ENCODE measurements at places on chromosomes 3 and 15. TPM values are rescaled to one million over a fixed set of nuclear protein-coding genes. Genes with fewer than 3 reads are reported as not detected.
A peak's percentile ranks its signal among the peaks of the same experiment; 100 is the strongest.

DNA sequence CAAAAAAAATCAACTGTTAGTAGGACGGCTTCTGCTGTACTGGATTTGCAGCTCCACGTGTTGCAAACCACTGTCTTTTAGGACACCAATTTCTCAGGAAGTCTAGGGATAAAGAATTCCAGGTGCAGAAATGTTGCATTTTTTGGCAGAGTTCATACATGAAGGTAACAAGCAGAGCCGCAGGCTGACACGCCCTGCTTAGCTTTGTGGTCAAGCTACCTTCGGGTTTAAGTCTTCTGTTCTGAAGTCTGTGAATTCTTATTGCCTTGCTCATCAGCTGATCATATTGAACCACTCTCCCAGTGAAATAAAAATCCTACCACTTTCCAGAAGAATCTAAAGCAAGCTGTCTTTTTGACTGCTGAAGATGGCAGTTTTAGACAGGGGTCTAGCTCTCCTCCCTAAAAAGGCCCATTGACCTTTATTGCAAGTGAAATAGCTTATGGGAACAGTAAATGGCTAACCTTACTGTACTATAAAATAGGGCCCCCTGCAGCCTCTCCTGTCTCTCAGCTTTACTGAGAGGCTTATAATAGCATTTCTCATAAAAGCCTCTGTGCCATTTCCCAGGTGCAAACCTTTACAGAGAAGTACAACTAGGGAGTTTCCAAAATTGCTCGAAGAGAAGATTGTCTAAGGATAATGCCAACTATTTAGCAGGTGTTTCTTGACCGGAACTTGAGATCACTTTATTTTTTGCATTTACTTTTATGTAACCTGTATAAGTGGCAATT is 262.2 kb upstream of the IL12A start:
- DNase-seq, result peak; percentile 65

DNA sequence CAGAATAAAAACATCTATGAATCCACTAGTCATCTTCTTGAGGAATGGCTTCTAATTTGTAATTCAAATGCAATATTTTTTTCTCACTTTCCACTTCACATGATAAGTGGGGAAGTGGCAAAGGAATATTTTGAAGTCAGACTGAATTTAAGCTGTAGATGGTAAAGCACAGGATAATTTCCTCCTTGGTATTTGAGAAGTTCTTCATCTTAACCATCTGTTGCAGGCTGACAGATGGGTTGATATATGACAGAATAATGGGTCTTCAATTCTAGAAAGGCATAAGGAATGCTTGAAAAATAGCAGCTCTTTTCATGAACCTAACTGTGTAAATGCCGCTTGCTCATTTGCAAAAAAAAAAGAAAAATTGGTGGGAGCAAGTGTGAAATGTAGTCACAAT is 66.5 kb upstream of the SNTN start:
- no peak for DNase-seq

DNA sequence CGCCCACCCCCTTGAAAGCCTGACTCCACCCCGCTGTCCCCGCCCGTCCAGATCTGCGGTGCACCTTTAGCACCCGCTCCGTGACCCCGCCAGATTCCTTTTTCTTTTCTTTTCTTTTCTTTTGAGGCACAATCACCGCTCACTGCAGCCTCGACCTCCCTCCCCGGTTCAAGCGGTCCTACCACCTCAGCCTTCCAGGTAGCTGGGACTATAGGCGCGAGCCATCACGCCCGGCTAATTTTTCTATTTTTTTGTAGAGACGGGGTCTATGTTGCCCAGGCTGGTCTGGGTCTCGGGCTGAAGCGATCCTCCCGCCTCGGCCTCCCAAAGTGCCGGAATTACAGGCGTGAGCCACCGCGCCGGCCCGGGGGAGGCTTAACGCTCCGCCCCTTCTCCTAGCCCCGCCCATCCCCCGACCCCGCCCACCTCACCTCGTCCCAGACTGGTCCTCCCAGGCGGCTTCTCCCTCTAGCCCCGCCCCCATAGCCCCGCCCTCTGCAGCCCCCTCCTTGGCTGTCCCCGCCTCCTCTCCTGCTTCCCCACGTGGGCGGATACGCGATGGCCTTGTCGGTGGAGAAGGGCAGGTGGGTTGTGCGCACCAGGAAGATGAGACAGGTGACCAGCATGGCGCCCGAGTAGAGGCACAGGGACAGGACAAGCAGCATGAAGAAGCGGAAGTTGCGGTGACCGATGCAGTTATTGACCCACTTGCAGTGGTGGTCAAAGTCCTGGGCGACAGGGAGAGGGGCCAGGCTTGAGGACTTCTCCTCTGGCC is 3.2 kb downstream of the ZDHHC19 start:
- peak; percentile 61 for DNase-seq

- DNase-seq, result no peak
These were observed 410.6 kb downstream of the FOXP1 start for GRCh38 chr3:71172951-71173350.

DNA sequence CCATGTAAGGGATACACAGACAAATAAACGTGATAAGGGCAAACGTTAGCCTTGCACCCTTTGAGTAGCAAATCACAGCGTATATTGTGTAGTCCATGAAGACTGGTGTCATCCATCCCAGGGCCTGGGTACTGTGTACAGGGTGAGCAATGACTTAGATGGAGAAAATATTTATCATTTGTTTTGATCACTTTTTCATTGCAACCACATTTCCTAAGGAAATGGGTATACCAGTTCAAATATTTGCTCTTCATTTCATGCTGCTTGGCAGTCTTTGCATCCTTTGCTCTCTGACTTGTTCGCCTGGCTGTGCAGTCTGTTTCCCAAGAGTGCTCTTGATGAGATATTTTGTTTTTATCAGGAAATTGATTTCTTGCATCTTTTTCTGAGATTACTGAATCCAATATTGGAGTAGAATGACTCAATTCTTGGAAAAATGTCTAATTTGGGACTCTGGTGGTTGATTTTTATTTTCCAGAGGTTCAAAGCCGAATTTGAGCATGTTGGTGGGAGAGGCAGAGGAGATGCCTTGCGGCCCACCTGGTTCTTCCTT is 424.6 kb upstream of the SEMA6D start:
- no peak for DNase-seq

GRCh38 chr3:135924506-135924905 is 41.0 kb upstream of the PPP2R3A start:
- DNase-seq, result no peak

- DNase-seq, result no peak
These were observed 10.9 kb upstream of the GJD2 start for GRCh38 chr15:34765741-34766140.

DNA sequence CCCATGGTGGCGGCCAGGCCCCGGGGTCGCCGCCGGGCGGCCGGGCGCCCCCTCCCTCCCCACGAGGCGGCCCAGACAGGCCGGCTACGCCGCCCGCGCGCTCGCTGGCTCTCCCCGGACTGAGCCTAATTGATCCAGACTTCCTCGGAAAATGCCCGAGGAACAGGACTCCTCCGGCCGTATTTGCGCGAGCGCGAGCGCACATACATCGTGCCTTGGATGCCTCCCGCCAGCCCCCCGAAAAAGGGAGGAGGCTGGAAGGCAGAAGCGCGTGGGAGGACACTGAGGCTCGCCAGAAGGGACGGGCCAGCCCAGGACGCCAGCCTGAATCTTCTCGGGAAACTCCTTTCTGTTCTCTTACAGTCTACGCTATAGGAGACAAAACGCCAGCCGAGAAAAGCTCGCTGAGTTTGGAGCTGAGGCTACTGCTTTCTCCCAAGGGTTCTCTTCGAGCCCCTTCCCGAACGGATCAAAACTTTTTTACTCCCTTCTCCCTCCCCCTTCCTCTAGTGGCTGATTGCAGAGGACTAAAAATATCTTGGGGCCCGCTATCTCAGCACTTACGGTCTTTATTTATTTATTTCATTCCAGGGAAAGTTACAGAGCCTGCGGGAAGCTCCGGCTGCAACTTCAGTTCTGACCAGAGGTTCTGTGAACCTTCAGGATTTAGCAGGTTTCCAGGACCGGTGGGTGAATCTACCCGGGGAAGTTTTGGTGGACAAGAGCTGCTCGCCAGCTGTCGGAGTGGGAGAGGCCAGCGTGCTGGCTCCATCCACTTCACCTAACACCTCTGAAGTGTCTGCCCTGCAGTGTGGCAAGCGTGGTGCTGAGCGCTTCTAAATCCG is at the start of gene PDZRN3:
Gene PDZRN3 (minus strand): TSS at position 121 of the 845 bp plus-strand sequence.
- peak; percentile 64 for DNase-seq

- DNase-seq, result no peak
These were observed 3.2 kb upstream of the ALPK3 start for GRCh38 chr15:84813931-84814330.

Gene SLC28A1
- not detected for total RNA-seq

GRCh38 chr15:63407612-63408011 is 26.0 kb upstream of the CA12 start:
- DNase-seq, result peak; percentile 19

DNA sequence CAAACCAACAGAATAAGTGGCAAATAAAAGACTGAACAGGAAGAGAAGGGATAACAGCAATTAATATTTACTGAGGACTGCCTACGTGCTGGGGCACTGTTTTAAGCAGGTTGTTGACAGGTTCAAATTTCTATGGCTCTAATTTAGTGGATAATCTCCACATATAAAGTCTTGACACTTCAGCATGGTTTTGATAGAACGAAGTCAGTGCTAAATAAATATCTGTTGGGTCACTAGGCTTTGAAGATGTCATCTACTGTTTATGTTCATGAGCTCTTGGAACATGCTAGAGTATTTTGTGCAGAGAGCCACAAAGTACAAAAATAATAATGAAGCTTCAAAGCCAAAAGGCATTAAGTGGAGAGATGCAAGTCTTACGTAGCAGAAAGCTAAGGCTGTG is 74.0 kb downstream of the SFMBT1 start:
- DNase-seq, result no peak

- peak; percentile 32 for DNase-seq
These were observed 12.9 kb downstream of the C15orf62 start for GRCh38 chr15:40782609-40783227.

GRCh38 chr15:52085299-52085698 is 27.3 kb downstream of the BCL2L10 start:
- no peak for DNase-seq

Gene LYZL4
- 1.5 TPM for total RNA-seq

GRCh38 chr3:129101370-129102138 is 20.1 kb downstream of the RAB43 start:
- no peak for DNase-seq

GRCh38 chr15:51731549-51732267 is 5.7 kb downstream of the LYSMD2 start:
- peak; percentile 62 for DNase-seq

DNA sequence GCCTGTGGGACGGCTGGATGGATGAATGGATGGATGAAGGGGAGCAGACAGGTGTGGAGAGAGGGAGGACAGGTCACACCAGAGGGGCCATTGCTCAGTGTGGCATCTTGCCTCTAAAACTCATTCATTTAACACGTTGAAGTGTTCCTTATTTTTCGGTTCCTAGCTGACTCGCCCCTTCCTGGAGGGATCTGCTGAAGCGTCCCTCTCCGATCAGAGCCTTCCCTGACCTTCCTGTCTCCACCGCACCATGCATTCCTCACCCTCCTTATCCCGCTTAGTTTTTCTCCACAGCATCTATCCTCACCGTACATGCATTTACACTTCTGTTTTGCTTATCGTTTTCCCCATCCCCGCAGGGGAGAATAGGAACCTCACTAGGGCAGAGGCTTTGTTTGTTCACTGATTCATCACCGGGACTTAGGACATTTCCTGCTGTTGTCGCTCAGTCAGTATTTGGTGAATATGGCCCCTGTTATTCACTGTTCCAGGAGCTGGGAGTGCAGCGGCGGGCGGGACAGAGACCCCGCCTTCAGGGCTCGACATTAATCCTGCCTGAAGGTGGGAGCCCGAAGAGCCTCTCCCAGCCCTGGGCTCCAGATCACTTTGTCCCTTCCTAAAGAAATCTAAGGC is 32.0 kb downstream of the FOXL2 start:
- DNase-seq, result peak; percentile 77

- DNase-seq, result peak; percentile 97
These were observed 67.7 kb downstream of the SLC30A4 start for GRCh38 chr15:45454814-45455213.

GRCh38 chr3:189953551-189953950 is 167.1 kb downstream of the P3H2 start:
- DNase-seq, result peak; percentile 53

DNA sequence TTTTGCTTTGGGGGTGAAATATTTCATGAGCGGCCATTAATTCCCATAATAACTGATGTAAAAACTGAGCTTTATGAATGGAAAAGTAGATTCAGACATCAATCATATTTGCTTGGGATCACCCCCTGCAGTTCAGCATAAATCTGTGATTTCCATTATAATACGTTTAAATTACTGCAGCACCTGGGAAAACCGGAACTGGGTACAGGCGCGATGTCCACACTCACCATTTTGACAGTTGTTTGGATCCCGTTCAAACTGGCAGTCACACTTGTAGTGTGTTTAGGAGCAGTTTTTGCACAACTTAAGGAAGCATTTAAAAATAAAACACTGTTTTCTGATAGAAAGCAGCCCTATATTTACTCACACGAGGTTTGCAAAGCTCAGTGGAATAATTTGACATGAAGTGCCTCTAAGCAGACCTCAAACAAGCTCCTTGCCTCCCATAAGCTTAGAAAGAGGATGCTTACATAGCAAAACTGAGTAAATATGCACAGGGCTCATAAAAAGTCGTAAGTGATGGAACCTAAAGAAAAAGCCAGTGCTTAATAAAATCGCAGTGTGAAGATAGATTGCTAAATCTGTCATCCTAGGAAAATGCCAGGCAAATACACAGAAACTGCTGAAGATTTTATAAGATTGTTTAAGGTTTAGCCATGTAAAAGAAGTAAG is 377.6 kb downstream of the PTPRG start:
- DNase-seq, result no peak

DNA sequence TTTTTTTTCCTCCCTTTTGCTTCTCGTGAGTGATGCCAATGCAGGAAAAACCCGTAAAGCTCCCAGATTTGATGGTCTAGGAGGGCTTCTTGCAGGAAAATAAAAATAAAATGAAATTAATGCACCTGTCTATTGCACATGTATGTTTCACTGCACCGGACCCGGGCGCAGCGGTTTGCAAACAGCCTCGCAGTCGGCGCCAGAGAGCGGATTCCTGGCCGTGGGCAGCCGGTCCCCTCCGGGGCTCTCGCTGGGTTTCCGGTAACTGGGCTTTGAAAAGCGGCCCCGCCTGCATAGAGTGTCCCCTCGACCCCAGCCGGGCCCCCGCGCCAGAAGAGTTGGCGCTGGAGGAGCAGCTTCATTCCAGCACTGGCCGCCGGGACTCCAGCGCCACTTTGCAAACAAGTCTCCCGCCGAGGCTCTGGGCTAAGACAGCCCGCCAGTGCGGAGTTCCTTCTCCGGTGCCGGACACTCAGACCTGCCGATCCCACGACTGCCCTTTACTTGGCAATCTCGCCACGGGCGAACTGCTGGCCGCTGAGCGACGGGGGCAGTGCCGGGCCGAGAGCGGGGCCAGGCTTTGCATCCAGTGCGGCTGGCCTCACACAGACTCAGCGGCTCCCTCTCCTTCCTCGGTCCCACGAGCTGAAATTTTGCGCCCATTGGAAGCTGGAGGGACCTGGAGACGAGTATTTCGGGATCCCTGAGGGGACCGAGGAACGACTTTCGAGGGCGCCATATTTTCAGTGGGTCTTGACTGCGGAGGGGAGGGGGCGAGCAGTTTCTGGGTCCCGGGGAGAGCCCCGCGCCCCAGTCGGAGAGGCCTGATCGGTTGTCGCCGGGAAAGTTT is 225.9 kb upstream of the C2CD4B start:
- peak; percentile 55 for DNase-seq

Gene THRB
- total RNA-seq, result 0.98 TPM

Gene SLC22A14
- 0.12 TPM for total RNA-seq

GRCh38 chr3:56488812-56489600 is 20.7 kb upstream of the ERC2 start:
- no peak for DNase-seq

GRCh38 chr3:193297421-193297820 is 56.4 kb downstream of the PLAAT1 start:
- peak; percentile 65 for DNase-seq

Gene P2RY14
- total RNA-seq, result not detected

- peak; percentile 66 for DNase-seq
These were observed 28.7 kb downstream of the CMTM7 start for GRCh38 chr3:32420126-32421038.

Data from RPMI7951 (cell line).